ENCODE measurements at places on chromosomes 5 and 9.

DNA sequence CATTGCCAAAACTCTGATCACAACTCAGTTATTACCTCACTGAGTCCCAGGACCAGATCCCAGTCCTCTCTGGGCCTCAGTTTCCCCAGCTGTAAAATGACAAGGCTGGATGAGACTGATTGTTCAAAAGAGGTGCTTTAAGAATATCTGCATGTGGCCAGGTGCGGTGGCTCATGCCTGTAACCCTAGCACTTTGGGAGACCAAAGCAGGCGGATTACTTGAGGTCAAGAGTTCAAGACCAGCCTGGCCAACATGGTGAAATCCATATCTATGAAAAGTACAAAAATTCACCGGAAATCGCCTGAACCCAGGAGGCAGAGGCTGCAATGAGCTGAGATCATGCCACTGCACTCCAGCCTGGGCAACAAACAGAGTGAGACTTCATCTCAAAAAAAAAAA, 8.3 kb downstream of the ATOX1 start:
- no peak for DNase-seq

- DNase-seq: peak; percentile 18
Observed at GRCh38 chr9:77710965-77711648, 63.0 kb upstream of the GNA14 start.

DNA sequence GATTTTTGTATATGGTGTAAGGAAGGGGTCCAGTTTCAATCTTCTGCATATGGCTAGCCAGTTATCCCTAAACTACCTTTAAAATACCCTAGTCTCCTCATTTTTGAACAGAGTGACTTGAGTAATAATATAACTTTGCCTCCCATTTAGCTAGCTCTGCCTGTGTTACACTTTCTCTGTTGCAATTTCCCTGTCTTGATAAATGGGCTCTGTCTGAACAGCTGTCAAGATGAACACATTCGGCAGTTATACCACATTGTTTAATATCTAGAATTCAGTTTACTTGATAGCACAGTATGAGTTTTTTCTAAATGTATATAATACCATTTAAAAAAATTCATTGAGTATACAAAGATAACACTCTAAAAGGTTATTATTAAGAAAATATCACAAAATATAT, 562.9 kb upstream of the FTMT start:
- DNase-seq: no peak

DNA sequence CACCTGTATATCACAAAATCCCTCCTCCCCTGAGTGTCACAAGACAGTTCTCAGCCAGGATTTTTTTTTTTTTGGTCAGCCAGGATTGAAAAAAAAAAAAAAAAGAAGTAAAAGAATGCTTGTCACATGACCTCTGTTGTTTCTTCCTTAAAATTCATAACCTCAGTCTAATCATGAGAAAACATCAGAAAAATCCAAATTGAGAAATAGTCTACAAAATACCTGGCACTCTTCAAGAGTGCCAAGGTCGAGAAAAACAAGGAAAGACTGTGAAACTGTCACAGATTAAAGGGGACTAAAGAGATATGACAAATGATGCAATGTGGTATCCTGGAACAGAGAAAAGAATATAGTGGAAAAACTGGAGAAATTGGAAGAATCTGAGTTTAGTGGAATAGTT, 58.5 kb upstream of the SUB1 start:
- peak; percentile 63 for DNase-seq

DNA sequence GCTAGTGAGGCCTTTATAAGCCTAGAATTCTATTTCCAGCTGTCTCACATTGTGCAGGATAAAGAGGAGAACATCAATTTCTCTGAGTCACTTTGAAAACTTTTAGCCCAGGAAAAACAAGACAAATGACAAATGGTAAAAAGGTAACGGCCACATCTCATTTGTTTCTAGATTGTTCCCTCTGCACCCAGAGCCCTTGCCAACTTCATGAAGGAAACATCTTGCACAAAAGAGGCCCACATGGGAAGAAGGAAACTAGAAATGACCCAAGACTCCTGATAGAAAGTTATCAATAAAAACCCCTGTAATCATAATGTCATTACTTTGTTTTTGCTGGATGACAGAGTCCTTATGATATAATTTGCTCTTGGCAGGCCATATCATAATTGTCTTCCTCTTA, 5.3 kb downstream of the DPYSL3 start:
- DNase-seq: no peak

- no peak for DNase-seq
Observed at GRCh38 chr9:135248111-135248510, 160.6 kb downstream of the OLFM1 start.

DNA sequence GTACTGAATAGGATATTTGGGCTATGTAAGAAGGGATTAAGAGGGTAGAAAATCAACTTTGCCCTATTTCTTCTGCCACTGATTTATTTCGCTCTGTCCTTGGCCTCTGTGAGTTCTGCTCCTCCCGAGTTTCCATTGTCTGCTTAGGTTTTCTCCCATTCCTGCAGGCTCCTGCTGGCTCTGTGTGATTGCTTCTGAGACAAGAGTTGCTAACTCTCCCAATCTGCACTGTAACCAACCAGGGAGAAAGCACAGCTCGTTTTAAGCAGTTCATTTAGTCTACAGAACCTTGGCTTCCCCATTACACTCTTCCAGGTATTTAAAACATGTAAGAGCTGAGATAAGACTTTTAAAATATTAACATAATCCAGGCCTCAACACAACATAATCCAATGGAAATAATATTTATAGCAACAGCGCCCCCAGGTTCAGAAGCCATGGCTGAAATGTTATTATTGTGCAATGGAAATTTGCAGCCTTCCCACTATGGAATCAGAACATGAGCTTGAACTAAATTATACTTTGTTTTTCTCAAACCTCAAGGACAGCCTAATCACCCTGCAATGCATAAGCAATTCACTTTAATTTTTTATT, 203.5 kb downstream of the ERCC6L2 start:
- no peak for DNase-seq

DNA sequence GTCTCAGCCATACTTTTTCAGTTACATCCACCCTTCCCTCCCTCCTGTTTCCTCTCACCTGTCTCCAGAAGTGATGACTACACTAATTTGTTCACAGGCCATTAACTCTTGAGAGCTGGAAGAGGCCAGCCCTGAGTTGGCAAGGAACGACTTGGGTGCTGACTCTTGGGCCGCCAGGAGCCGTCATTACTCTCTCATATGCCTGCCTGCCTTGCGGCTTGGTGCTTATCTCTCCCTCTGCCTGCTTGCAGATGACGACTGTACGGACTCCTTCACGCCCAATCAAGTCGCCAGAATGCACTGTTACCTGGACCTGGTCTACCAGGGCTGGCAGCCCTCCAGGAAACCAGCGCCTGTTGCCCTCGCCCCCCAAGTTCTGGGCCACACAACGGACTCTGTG, 66.1 kb downstream of the PAPPA start:
- no peak for DNase-seq

- DNase-seq: no peak
Observed at GRCh38 chr5:17679597-17680203, 45.4 kb downstream of the TAF11L14 start.

DNA sequence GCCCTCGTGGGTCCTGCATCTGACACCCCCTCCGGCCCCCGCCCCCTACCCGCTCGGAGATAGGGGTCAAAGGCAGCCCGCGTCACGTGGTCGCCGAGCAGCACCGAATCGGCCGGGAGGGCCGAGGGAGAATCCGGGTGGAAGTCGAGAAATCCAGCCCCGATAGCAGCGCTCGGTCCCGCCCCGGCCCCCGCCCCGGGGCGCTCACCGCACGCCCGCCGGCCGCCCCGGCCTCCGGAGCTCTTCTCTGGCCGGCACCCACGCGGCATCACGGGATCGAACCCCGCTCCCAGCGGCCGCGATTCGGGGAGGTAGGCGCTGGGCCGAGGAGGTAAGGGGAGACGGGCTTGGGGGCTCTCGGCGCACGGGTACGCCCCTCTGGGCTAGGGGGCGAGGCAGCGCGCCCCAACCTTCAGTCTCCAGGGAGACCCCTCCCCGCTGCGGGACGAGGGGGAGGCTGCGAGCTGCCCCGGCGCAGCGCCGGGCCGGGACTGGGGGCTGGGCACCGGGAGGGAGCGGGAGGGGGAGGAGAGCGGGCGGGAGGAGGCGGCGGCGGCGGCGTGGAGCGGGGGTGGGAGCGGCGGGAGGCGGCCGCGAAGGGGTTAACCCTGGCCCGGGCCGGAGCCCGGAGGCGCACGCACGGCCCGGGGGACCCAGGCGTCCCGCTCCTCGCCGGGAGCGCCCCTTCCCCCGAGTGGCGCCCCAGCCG, 22.1 kb upstream of the NDST1 start:
- DNase-seq: peak; percentile 62

GRCh38 chr5:76990899-76991459, 38.1 kb downstream of the CRHBP start:
- DNase-seq: no peak

- DNase-seq: no peak
Observed at GRCh38 chr9:136016572-136017288, 55.6 kb upstream of the UBAC1 start.

All from AG10803 (cell line).